Suppressor macrophage treated with lipopolysaccharide for 4 hours (primary cell): ENCODE measurements at places on chromosomes 6 and 20.
A peak's percentile ranks its signal among the peaks of the same experiment; 100 is the strongest.

- no peak for DNase-seq
These were observed 25.1 kb downstream of the ZC3H12D start for GRCh38 chr6:149459761-149460160.

GRCh38 chr6:6556161-6556737 lies 32.3 kb upstream of the LY86 start:
- peak; percentile 74 for DNase-seq

GRCh38 chr6:129264480-129265045 lies 381.6 kb downstream of the LAMA2 start:
- DNase-seq = no peak

DNA sequence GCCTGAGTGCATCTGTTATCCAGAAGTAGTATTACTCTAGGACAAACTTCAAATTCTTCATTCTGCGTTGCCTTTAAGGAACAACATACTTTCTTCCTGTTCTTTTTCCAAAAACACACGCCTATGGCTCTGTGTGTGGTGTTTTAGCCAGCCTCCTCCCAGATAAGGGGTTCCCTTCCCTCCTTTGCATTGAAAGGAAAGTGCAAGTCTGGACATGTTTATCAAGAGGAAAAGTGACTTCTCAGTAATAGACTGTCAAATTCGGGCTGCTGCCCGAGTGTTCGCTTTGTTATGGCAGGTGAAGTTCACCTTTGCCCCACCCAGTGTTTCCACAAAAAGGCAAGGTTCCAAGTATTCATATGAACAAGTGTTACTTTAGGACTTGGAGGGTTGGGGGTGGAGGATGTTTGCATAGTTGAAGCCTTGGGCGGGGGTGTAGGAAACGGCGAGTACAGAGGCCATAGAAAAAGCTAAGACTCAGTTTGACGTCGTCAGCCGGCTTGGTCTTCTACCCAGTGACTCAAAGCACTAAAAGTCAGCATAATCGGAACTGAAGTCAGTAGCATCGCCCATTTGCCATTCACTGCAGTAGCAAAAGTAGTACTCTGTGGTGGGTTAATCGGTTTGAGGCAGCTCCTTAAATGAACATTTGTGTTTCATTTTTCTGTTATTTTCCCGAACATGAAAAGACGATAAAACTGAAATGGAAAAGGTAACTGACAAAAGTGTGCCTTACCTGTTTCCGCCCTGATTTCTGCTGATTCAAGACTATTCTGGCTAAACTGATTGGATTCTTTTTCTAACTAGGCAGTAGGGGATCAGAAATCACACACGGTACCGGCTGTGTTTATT lies 12.5 kb downstream of the PRDM1 start:
- DNase-seq = peak; percentile 56

- no peak for DNase-seq
These were observed 26.9 kb downstream of the ZBP1 start for GRCh38 chr20:57593134-57593886.

DNA sequence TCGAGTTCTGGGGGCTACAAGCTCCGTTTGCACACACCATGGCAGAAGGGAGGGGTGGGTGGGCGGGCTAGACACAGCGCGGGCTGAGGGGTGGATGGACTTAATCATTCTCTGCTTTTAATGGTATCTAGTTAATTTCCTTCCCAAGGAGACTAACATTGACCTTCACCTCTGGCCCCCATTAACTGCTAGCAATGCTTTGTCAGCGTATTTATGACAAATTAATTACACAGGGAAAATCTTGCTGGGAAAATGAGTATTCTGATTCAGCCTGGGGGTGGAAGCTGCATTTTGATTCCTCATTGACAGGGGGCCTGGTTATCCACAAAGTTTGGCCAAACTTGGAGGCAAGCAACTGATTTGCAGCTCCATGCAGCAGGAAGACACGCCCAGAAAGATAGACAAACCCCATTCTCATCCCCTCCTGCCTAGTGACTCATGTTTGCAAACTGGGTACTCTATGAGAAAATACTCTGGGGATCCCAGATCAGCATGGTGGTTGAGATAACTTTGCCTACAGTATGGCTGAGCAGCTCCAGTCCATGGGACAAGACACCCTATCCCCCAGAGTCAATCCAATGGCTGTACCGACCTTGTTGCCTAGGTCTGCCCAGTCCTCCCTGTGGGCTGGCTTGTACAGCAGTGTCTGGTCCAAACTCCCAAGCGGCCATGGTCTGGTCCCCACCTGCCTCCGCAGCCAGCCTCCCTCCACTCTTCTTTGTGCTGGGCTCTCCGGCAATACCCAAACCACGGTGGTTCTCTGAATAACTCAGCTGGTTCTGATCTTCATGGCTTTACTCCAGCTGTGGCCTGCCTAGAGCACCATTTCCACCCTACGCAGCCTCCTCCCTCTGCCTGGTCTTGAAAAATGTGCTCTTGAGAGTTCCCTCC lies 19.7 kb downstream of the ZBP1 start:
- DNase-seq = no peak
